ENCODE measurements at places on chromosomes 13 and 19.

- no peak for DNase-seq
Measured at GRCh38 chr19:19823916-19824315, 2.4 kb upstream of the ZNF506 start.

DNA sequence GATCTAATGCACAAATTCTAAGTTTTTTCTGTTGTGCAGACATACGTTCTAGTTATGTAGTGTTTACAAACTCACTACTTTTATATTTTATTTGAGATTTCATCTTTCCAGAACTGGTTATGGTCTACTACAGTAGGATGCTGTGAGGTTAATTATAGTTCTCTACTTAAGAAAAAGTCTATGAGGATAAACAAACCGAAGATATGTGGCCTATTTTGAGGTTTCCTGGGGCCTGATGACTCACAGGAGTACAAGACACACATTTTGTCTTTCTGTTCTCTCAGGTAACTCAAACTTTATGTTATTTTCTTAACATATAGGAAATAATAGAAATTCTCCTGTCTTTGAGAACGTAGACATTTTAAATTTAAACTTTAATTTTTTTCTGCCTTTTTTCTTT lies 45.1 kb downstream of the PCDH20 start:
- no peak for DNase-seq

DNA sequence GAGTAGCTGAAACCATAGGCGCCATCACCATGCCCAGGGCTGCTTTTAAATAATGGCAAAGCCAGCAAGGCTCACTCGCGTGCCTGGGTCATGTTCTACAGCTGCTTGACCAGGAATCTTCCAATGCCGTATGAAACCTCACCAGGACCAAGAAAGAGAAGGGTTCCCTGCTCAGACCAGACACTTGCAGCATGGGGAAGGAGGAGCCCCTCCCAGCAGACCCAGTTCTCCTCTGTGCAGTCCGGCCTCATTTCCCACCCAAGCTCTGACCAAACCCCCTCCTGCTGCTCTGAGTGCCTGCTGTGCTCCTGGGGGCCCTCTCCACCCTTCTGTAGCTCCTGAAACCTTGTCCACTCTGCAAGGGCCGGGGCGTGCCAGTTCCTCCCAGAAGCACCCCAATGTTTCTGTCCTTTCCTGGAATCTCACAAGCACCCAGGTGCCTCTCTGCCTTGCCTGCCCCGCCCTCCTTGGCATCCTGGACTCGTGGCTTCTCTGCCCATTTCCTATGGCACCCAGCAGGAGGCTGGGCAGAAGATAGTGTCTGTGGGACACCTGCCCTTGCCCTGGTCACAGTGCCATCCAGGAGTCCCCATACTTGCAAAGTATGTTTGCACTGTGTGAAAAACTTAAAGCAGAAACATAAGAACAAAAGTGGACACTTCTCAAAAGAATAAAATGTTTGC lies 6.8 kb upstream of the SLC7A9 start:
- DNase-seq: no peak

DNA sequence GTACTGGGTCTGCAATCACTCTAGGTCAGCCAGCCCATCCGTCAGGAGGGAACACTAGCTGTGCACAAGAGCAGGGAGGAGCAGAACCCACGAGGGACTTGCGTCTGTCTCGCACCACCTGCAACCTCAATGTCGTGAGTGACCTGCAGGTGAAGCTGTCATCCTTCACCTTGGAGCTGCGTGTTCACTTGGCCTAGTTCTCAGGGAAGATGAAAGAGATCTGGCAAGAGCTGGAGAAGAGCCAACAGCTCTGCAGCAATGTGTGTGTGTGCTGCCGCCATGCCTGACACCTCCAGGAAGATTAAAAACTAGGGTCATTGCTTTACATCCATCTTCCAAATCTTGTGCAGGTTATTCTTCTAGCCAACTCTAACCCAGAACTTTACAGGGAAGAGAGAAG lies 117.6 kb upstream of the MRI1 start:
- DNase-seq: no peak

DNA sequence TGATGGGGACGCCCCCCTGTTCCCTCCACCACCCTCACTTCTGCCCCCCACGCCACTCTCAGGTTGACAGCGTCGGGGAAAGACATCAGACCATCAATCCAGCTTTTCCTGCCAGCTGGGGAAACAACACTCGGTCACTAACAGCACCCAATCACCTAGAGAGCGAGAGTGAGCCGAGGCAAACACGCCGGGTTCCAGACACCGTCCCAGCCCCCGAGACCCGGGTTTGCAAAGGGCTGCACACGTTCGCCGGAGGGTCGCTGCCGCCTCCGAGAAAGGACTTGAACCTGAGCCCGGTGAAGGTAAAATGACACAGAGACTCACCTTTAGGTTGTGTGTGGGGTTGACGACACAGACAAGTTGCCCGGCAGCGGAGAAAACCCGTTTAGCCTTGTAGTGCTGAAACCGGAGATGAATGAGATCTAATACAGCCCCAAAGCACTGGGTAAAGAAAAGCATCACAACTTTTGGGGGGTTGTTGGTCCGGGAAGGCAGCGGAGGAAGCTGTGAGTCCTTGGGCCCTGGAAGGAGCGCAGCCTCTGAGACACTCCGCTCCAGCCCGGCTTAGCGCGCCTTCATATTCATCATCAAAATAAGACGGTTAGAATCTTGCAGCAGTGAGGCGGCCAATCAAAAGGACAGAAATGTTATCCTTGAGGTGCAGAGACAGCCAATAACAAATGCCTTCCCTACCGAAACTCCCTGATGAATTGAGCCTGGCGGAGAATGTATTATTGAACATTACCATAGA lies at the start of gene SIAH3:
SIAH3 (minus strand) TSS at position 583 of the 751 bp plus-strand sequence; CDS start at position 459, 124 bp downstream.
- no peak for DNase-seq

- no peak for DNase-seq
Measured at GRCh38 chr13:19618977-19619376, 14.5 kb upstream of the MPHOSPH8 start.

DNA sequence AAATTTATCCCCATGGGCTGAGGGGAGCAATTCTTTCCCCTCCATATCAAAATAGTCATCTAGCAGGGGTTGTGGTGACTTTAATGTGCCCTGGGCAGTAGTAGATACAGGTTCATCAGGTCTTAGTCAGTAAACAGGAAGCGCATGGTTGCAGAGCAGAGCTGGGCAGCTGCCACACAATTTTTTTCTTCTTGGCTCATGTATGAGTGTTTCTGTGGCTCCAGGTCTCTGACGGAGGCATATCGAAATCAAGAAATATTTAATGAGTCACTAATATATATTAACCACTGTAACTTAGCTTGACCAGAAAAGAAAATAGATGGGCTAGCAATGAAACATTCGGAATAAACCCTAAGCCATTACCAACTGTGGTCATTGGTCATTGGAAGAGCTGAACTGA lies 68.4 kb upstream of the UBL3 start:
- DNase-seq: no peak
